ENCODE measurements at places on chromosomes 13 and 19.
A peak's percentile ranks its signal among the peaks of the same experiment; 100 is the strongest.

GRCh38 chr13:26950968-26951367, 190.4 kb upstream of the GPR12 start:
- no peak for DNase-seq

- peak; percentile 92 for DNase-seq
These were observed 4.8 kb downstream of the PPP6R1 start for GRCh38 chr19:55253842-55254624.

GRCh38 chr13:108985166-108985565, 355.8 kb downstream of the MYO16 start:
- no peak for DNase-seq

- DNase-seq = no peak
These were observed 13.6 kb downstream of the PIN1 start for GRCh38 chr19:9848762-9849161.

DNA sequence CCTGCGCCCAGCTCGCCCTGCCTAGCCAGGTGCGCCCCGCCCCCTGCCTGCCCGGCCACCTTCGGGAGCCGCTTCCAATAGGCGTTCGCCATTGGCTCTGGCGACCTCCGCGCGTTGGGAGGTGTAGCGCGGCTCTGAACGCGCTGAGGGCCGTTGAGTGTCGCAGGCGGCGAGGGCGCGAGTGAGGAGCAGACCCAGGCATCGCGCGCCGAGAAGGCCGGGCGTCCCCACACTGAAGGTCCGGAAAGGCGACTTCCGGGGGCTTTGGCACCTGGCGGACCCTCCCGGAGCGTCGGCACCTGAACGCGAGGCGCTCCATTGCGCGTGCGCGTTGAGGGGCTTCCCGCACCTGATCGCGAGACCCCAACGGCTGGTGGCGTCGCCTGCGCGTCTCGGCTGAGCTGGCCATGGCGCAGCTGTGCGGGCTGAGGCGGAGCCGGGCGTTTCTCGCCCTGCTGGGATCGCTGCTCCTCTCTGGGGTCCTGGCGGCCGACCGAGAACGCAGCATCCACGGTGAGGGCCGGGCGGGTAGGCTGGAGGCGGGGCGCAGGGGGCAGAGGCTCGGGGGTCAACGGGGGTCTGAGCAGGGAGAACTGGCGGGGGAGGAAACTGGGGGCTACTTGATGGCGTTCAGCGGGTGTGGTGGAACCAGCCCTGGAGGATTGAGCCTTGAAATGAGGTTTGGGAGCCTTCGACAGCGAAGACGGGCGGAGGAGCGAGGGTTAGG, at the start of gene SPINT2:
Gene SPINT2 (plus strand): TSS at position 88 of the 727 bp plus-strand sequence. CDS start 320 bp downstream, at position 408.
- peak; percentile 59 for DNase-seq

GRCh38 chr13:110363010-110363409, 55.9 kb downstream of the COL4A2 start:
- no peak for DNase-seq

- no peak for DNase-seq
These were observed 10.8 kb downstream of the CREB3L3 start for GRCh38 chr19:4164262-4164661.

- DNase-seq = no peak
These were observed 51.3 kb upstream of the GAS6 start for GRCh38 chr13:113915012-113915763.

DNA sequence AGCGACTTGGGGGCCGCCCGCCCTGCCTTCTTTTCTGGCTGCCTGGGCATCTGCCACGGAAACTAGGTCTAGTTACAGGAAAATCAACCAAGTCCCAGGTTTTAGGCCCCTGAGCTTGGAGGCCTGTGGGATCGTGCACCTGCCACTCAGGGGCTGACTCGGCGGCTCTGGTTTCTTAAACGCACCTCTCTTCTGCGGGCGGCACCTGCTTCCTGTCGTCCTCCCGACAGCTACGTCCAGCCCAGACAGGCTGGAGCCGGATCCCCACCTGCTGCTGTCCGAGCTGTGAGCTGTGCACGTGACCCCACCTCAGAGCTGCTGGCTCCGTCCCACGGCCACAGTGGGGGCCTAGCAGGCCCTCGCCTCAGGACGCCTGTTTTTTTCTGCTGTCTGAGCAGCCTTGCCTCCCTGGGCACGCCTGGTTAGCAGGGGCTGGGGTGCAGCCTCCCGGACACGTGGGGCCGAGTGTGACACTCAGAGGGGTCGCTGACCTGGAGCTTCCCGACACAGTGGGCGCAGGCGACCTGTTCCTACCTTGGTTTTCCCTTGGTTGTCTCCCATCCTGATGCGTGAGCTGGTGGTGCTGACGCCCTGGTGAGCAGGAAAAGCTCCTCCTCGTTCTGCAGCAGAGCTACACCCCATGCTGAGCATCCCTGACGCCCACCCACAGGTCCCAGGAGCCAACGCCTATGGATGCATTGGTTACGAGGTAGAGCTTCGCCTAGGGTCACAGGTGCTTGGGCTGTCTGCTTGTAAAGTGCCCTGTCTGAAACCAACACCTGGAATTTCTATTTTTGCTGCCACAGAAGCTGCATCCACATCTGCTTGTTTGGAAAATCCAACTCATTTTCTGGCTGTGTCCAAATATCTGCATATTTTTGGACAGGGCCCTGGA, 17.5 kb downstream of the TMEM255B start:
- no peak for DNase-seq

- no peak for DNase-seq
These were observed 8.9 kb upstream of the FAM124A start for GRCh38 chr13:51213173-51213728.

GRCh38 chr13:66345971-66346370, 884.2 kb downstream of the PCDH9 start:
- no peak for DNase-seq

- DNase-seq = no peak
These were observed at the start of gene WIZ for GRCh38 chr19:15449620-15450527. WIZ (minus strand) TSS chr19:15449956; CDS start chr19:15448307, 1,649 bp downstream.

Measured in thymus (tissue), 14 donors.